ENCODE measurements at places on chromosomes 5 and 9. TPM values are rescaled to one million over a fixed set of nuclear protein-coding genes. Genes with fewer than 3 reads are reported as not detected.
A peak's percentile ranks its signal among the peaks of the same experiment; 100 is the strongest.

- H3K36me3 ChIP-seq = no peaks in the 10 kb centered on the region
- no peaks in the 10 kb centered on the region for H3K4me1 ChIP-seq
- H3K4me3 ChIP-seq = no peak overlapping the region
- H3K27ac ChIP-seq = no peak overlapping the region
Observed at GRCh38 chr5:123283499-123283898, 139.7 kb downstream of the CEP120 start.

- no peak for DNase-seq
- H3K36me3 ChIP-seq = no peaks in the 10 kb centered on the region
- no peak overlapping the region for H3K4me3 ChIP-seq
- no peaks in the 10 kb centered on the region for H3K4me1 ChIP-seq
- H3K27me3 ChIP-seq = no peaks in the 10 kb centered on the region
Observed at GRCh38 chr5:122183098-122183787, 53.9 kb downstream of the ZNF474 start.

DNA sequence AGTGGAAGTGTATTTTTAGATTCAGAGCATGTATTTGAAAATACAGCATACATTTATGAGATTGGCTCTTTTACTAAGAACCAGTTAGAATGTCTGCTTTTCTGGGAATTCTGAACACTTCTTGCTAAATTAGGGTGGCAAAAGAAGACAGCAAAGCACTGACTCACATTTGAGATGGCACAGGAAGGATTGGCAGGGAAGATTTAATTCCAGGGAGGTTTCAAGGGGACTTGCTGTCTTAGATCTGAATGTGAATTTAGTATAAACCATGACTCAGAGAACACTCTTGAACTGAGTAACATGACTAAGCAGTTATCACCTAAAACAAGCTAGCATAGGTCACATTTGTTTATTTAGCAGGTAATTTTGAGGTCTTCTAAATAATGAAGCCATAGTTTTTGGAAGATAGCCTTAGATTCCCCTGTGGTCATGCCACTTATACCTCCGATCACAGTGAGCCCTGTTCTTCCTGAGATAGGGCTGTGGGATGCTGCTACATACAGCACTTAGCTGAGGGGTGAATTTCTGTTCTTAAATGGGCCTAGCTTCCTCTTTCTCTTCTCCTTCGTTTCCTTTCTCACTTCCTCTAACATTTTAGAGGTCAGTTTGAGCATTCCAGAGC, 173.8 kb downstream of the PCSK1 start:
- no peak overlapping the region for H3K4me3 ChIP-seq
- DNase-seq = no peak
- no peaks in the 10 kb centered on the region for H3K36me3 ChIP-seq
- no peaks in the 10 kb centered on the region for H3K4me1 ChIP-seq

GRCh38 chr9:97543561-97543960, 42.1 kb downstream of the TMOD1 start:
- DNase-seq = no peak
- H3K4me1 ChIP-seq = no peaks in the 10 kb centered on the region
- H3K27me3 ChIP-seq = no peaks in the 10 kb centered on the region
- no peak overlapping the region for H3K4me3 ChIP-seq

- H3K27ac ChIP-seq = no peak overlapping the region
- H3K4me3 ChIP-seq = no peak overlapping the region
- no peak for DNase-seq
- no peaks in the 10 kb centered on the region for H3K4me1 ChIP-seq
- H3K36me3 ChIP-seq = peaks cover 59% of the 10 kb centered on the region
Observed at GRCh38 chr9:36345103-36345846, 54.8 kb downstream of the RNF38 start.

- peaks cover 13% of the 10 kb centered on the region for H3K4me1 ChIP-seq
- no peak overlapping the region for H3K4me3 ChIP-seq
- no peaks in the 10 kb centered on the region for H3K36me3 ChIP-seq
- no peak overlapping the region for H3K27ac ChIP-seq
- no peak for DNase-seq
Observed at GRCh38 chr5:142826741-142827492, 56.7 kb downstream of the ARHGAP26 start.

- no peaks in the 10 kb centered on the region for H3K36me3 ChIP-seq
- no peaks in the 10 kb centered on the region for H3K4me1 ChIP-seq
- no peak overlapping the region for H3K27ac ChIP-seq
- no peak overlapping the region for H3K4me3 ChIP-seq
Observed at GRCh38 chr9:113910036-113910639, 34.0 kb downstream of the ZNF618 start.

DNA sequence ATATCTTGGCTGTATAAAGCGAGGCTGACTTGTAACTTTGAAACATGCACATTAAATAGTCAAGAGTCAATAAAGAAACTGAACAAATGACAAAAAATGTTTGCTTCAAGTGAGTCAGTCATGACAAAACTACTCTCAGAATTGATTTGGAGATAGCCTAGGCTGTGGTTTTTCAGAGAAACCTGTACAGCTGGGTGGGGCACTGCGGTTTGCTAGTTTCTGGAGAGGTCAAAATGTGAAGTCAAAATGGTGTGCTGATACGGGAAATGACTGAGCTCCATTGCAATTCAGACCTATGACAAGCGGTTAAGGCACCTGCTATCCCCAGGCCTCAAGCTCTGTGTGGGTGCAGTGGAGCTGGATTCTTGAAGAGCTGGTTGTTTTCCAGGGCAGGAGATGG, 10.3 kb upstream of the CD180 start:
- peak overlapping the region; percentile 46 for H3K27ac ChIP-seq
- no peaks in the 10 kb centered on the region for H3K27me3 ChIP-seq
- H3K4me3 ChIP-seq = no peak overlapping the region
- peaks cover 74% of the 10 kb centered on the region for H3K4me1 ChIP-seq
- no peaks in the 10 kb centered on the region for H3K36me3 ChIP-seq

Gene ATOSB
- 8.6 TPM for total RNA-seq

Gene C9orf50
- not detected for total RNA-seq

All from CD4-positive, alpha-beta memory T cell (primary cell).